ENCODE measurements at places on chromosomes 7 and 10.

DNA sequence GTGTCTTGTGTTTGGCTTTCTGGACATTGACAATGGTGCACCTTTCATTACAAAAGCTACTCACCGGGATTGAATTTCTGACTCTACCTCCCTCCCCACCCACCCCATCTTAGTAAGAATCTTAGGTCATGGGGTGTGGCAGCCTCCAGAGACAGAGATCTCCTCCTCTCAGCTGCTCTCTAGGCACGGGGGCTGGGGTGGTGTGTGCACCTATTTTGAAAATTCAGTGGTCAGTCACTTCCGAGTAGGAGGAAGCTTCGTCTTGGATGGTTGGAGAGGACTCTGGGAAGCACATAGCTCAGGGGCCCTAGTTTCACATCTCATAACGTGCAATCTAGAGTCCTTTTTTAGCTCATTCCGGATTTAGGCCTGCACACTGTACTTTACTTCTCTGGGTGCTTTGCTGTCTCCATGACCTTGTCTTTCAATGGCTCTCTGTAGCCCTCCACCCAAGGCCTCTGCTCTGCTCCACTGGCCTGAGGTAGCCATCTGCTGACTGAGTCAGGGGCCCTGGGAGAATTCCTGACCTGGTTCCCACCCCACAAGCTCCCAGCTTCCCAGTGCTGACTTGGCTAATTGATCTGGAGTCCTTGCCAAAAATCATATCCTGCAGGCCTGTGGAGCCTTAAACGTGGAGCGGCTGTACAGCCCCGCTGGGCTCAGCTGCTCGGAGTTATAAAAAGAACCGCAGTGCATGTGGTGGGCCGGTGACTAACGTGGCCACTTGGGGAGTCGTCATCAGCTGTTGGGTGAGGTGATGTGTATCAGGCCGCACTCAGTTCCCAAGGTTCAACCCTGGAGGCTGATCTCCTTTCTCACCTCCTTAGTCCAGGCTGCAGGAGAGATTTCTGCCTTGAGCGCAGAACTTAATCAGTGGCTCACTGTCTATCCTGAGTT lies 19.3 kb upstream of the ADAMTS14 start:
- DNase-seq: no peak

DNA sequence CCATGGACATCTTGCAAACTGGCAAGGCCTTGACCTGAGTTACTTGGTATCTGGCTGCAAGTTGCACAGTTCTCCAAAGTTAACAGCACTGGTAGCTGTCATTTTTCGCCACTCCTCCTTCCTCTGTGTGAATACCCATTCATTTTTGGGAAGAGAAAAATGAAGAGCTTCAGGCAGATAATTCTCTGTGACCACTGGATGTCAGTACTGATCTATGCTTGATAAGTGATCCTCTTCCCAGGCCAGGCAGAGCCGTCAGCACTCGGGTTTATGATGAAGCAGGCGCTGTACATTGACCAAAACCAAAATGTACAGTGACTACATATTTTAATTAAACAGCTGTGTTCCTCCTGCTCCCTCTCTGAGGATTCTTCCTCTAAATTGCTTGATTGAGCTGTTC lies 55.9 kb upstream of the PDZD8 start:
- DNase-seq: no peak

DNA sequence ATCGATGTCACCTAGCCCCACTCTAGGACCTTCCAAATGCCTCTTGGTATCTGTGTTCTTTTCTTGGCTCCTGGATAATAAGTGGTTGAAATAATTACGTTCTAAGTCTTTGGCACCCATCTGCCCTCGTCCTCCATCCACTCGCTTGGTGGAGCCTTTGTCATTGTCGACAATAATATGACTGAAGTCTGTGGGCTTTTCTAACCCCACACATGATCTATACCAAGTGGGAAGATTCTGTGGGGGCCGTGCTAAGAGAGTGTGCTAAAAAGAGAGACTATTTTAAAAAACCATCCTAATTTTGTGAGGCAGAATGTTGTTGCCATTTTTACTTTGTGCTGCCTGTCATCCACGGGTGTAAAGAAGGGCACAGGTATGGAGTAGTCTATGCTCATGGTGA lies 113.1 kb downstream of the GALNT17 start:
- DNase-seq: no peak

DNA sequence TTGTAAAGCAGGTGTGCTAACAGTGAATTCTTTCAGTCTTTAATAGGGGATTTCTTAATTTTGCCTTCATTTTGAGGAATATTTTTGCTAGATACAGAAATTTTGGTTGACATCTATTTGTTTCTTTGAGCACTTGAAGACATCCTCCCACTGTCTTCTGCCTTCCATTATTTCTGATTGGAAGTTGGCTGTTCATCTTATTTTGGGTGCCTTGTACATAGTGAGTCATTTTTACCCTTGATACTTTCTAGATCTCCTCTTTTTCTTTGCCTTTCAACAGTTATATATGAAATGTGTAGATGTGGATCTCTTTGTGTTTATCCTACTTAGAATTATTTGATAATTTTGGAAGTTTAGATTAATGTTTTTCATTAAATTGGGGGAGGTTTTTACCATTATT lies 631.0 kb downstream of the AUTS2 start:
- no peak for DNase-seq

- no peak for DNase-seq
These were observed 200.9 kb downstream of the CXCL12 start for GRCh38 chr10:44183667-44184632.

GRCh38 chr7:117273814-117274225 lies 49.0 kb downstream of the WNT2 start:
- no peak for DNase-seq

DNA sequence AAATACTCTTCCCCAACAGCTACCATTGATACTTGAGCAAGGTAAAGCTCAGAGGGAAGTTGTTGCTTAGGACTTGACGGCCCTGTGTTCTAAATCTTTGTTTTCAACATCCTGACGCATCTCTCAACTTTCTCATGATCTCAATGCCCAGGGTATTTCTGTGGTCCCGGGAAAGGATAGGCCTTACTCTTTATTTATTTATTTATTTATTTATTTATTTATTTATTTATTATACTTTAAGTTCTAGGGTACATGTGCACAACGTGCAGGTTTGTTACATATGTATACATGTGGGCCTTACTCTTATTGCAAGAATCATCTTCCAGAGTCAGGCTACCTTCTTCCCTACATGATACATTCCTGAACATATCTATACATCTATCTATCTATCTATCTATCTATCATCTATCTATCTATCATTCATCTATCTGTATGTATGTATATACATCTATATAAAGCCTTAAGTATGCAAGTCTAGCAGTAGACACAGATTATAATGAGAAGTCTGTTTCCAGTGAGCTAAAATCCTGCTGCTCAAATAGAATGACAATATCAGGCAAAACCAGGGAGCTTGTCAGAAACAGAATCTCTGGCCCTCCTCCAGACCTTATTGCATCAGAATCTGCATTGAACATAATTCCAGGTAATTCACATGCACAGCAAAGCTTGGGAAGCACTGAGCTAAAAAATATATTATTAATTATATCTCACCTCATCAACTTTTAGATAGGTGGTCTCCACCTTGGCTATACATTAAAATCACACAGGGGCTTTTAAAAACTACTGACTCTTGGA lies 12.2 kb upstream of the CPA5 start:
- DNase-seq: no peak

GRCh38 chr10:129277841-129278240 lies 189.2 kb upstream of the MGMT start:
- no peak for DNase-seq

GRCh38 chr7:54831046-54831643 lies 72.1 kb upstream of the SEC61G start:
- no peak for DNase-seq
